ENCODE measurements at places on chromosomes 7 and 10. TPM values are rescaled to one million over a fixed set of nuclear protein-coding genes. Genes with fewer than 3 reads are reported as not detected.

Gene ACSM6
- not detected for total RNA-seq

Gene FGL2
- not detected for total RNA-seq

Gene FAM25C
- total RNA-seq, result 4.7 TPM

Gene CCM2
- total RNA-seq, result 38.7 TPM

Gene SLC13A4
- total RNA-seq, result not detected

Gene MTPN
- 128 TPM for total RNA-seq

Gene OPN1SW
- total RNA-seq, result not detected

Gene WEE2
- total RNA-seq, result not detected

All from A549 treated with CpdA at 1 μM for 4 hours (cell line).